Upper lobe of right lung (tissue), 1 donor: ENCODE measurements at places on chromosomes 16 and 17. TPM values are rescaled to one million over a fixed set of nuclear protein-coding genes. Genes with fewer than 3 reads are reported as not detected.

The TP53 gene
- 41.7 TPM for total RNA-seq

The TM4SF5 gene
- not detected for total RNA-seq

DNA sequence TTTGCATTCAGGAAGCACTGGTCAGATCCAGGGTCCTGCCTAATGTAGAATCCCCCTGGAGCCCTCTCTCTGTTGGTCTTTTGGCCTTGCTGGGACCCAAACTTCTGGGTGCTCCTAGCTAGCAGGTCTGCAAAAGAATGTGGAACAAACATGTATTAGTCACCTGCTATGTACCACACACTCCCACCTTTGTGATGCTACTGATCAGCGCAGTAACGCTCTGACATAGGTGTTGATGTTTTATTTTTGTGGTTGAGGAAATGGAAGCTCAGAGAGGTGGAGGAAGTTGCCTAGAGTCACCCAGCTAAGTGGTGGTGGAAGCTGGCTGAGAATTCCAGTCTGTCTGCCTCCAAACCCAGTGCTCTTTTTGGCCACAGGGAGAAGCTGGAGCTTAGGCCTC lies 35.8 kb upstream of the LGALS9 start:
- H3K4me3 ChIP-seq, result no peak overlapping the region
- no peak for DNase-seq
- no peak overlapping the region for H3K27ac ChIP-seq
- H3K36me3 ChIP-seq, result peaks cover 24% of the 10 kb centered on the region
- no peaks in the 10 kb centered on the region for H3K27me3 ChIP-seq

DNA sequence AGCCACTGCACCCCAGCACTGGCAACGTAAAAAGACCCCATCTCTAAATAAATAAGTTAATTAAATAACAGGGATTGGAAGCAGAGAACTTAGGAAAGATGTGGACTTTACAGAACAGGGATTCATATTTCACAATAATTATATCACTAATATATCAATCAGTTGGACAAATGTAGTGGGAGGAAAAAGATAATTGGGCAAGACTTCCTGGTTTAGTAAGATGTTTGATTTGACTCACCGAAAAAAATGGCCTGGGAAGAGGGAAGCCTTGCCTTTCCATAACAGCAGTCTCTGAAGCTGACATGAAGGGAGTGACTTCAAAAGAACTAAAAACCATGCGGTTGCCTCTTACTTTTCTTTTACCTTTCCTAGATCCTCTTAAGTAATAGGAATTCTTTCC lies 15.2 kb upstream of the C17orf78 start:
- DNase-seq, result no peak
- H3K27me3 ChIP-seq, result no peaks in the 10 kb centered on the region
- H3K4me1 ChIP-seq, result peaks cover 22% of the 10 kb centered on the region
- no peaks in the 10 kb centered on the region for H3K36me3 ChIP-seq
- no peak overlapping the region for H3K4me3 ChIP-seq

DNA sequence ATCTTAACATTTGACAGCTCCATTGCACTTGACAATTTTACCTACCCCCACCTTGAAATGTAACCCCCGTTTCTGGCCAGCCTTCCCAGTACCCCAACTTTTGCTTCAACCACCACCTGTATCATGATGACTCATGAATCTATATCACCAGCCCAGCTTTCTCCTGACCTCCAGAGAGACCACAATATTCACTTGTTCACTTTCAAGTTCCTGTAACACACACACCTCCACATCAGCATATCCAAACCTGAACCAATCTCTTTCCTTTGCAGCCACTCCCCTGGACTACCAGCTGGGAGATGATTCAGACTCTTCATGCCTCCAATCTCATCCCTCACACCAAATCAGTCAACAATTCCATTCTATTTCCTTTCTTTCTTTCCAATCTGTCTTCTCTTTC lies 8.0 kb downstream of the SMG6 start:
- H3K4me1 ChIP-seq, result no peaks in the 10 kb centered on the region
- H3K27ac ChIP-seq, result no peak overlapping the region
- H3K27me3 ChIP-seq, result no peaks in the 10 kb centered on the region
- DNase-seq, result no peak

The CASKIN2 gene
- 101 TPM for total RNA-seq

- no peaks in the 10 kb centered on the region for H3K4me1 ChIP-seq
- H3K27ac ChIP-seq, result no peak overlapping the region
- no peaks in the 10 kb centered on the region for H3K36me3 ChIP-seq
- H3K4me3 ChIP-seq, result no peak overlapping the region
- no peaks in the 10 kb centered on the region for H3K27me3 ChIP-seq
These were observed 214.1 kb downstream of the ANKFN1 start for GRCh38 chr17:56367366-56367765.

GRCh38 chr16:77298418-77299360 lies 99.5 kb downstream of the SYCE1L start:
- no peak overlapping the region for H3K27ac ChIP-seq
- no peak overlapping the region for H3K4me3 ChIP-seq
- no peaks in the 10 kb centered on the region for H3K27me3 ChIP-seq
- no peak for DNase-seq
- no peaks in the 10 kb centered on the region for H3K36me3 ChIP-seq

DNA sequence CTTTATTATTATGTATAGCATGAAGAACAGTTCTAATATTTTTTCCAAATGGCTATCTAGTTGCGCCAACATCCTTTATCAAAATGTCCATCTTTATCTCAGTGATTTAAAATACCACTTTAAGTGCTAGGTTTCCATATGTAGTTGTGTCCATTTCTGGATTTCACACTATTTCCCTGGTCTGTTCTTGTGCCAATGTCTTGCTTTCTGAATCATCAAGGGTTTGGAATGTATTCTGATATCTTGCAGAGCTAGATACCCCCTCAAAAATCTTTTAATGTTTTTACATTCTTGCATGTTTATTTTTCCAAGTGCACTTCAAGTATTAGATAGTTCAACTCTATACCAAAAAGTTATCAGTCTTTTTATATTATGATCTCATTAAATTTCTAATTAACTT lies 14.3 kb downstream of the MBTD1 start:
- H3K27ac ChIP-seq, result no peak overlapping the region
- H3K36me3 ChIP-seq, result no peaks in the 10 kb centered on the region
- no peak for DNase-seq
- H3K4me3 ChIP-seq, result no peak overlapping the region
- H3K27me3 ChIP-seq, result no peaks in the 10 kb centered on the region
- H3K4me1 ChIP-seq, result no peaks in the 10 kb centered on the region

- H3K27me3 ChIP-seq, result no peaks in the 10 kb centered on the region
- no peak overlapping the region for H3K4me3 ChIP-seq
- H3K4me1 ChIP-seq, result no peaks in the 10 kb centered on the region
- H3K36me3 ChIP-seq, result no peaks in the 10 kb centered on the region
These were observed 16.5 kb downstream of the SCGB1C2 start for GRCh38 chr17:153851-154250.

DNA sequence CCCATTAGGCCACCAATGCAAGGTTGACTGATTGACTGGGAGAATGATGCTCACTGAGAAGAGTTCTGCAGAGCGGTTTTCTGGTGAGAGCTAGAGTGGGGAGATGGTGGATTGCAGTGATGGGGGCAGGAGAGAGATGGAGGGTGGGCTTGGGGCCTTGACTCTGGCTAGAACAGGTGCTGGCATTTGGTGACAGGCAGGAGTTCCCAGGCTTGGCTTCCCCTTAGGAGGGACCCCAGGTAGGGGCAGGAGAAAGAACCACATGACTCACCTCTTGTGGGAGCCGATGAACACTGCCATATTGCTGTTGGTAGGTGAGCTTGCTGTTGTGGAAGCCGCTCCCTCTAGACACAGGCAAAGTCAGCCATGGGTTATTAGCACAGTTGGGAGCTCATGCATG lies 8.0 kb downstream of the CD300LB start:
- H3K4me1 ChIP-seq, result no peaks in the 10 kb centered on the region
- no peak overlapping the region for H3K27ac ChIP-seq
- H3K36me3 ChIP-seq, result no peaks in the 10 kb centered on the region

The C17orf50 gene
- not detected for total RNA-seq

The PDE6G gene
- 1.0 TPM for total RNA-seq

GRCh38 chr17:41010441-41010840 lies 1.5 kb upstream of the KRTAP3-1 start:
- no peak overlapping the region for H3K27ac ChIP-seq
- no peak for DNase-seq
- H3K4me3 ChIP-seq, result no peak overlapping the region
- no peaks in the 10 kb centered on the region for H3K4me1 ChIP-seq

- H3K27ac ChIP-seq, result no peak overlapping the region
- H3K4me1 ChIP-seq, result peaks cover 4% of the 10 kb centered on the region
- H3K27me3 ChIP-seq, result no peaks in the 10 kb centered on the region
- no peaks in the 10 kb centered on the region for H3K36me3 ChIP-seq
These were observed 3.3 kb upstream of the AXIN2 start for GRCh38 chr17:65564793-65565192.

GRCh38 chr17:12068946-12069345 lies 48.3 kb downstream of the MAP2K4 start:
- peaks cover 5% of the 10 kb centered on the region for H3K36me3 ChIP-seq
- H3K4me3 ChIP-seq, result no peak overlapping the region
- no peak for DNase-seq
- H3K27me3 ChIP-seq, result no peaks in the 10 kb centered on the region

DNA sequence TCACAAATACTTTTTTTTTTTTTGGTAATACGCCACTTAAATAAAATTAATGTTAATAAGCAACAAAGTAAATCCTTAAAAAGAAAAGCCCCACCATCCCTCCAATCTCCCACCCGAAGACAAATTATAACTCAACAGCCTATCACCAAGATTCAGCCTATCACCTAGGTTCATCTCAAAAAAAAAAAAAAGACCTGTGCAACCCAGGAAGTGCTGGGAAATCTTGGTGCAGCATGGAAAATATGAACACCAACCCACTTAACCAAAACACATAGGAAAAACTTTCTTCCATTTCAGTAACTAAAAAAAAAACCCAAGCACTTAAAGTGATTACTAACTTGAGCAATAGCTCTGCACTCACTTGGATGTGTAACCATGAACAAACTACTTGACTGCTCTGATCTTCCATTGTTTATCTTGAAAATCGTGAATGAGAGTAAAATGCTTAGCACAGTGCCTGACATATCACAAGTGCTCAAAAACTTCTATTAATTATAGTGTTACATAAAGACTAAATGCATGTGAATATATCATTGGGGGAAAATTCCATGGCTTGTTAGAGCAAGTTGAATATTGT lies 90.4 kb downstream of the STH start:
- peaks cover 25% of the 10 kb centered on the region for H3K36me3 ChIP-seq
- no peaks in the 10 kb centered on the region for H3K27me3 ChIP-seq
- DNase-seq, result no peak
- H3K4me1 ChIP-seq, result peaks cover 11% of the 10 kb centered on the region
- H3K4me3 ChIP-seq, result no peak overlapping the region

DNA sequence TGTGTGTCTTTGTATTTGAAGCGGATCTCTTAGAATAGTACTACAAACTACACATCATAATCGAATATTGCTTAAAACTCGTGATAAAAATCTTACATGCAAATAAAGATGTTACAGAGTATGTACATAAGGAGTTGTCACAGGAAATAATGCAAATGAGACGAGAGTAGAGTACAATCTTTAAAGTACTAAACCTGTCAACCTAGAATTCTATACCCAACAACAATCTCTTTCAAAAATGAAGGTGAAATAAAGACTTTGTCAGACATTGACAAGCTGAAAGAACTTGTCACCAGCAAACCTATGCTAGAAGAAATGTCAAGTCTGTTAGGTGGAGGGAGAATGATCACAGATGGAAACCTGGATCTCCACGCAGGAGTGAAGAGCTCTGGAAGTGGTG lies 83.7 kb upstream of the GNG13 start:
- H3K27me3 ChIP-seq, result no peaks in the 10 kb centered on the region
- H3K4me3 ChIP-seq, result no peak overlapping the region
- no peaks in the 10 kb centered on the region for H3K36me3 ChIP-seq
- H3K4me1 ChIP-seq, result no peaks in the 10 kb centered on the region
- no peak overlapping the region for H3K27ac ChIP-seq

DNA sequence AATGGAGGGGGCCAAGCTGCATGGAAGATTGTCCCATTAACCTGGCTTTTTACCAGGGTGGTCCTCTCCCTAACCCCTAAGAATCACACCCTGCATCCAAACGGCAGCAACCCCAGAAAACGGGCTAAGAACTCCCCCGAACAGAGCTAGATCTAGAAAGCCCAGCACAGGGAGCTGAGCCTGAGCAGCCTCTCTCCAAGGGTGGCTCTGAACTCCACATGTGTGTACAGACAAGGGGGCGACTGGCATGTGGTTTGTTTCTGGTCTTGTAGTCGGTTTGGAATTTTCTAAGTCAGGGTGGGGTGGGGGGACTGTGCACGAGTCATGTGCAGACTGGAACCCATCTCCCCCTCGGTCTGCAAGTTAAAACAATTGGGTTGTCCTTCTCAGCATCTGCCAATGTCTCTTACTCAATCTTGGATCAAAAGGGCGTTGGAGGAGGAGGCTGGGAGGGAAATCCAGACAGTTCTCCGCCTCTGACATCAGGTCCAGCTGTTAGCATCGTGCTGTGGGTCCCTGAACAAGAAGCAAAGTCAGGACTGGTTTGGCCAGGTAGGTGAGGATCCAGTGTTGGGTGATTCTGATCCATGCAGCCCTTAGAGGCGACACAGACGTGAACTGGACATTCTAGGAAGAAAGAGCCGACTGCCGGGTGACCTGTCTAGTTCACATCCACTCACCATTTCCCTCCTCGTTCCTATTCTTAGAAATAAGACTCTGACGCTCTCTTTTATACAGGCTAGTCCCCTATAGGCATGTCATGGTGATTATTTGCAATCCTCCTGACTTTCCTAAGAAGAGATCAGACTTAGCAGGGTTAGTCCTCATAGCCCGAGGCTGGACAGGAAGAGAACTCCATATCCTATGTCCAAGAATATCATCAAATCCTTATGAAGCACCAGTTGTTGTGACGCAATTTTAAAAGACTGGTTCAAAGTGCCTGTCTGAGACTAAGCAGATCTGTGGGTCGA lies 381.8 kb downstream of the SOX9 start:
- DNase-seq, result no peak
- no peak overlapping the region for H3K4me3 ChIP-seq
- H3K27me3 ChIP-seq, result no peaks in the 10 kb centered on the region
- peaks cover 12% of the 10 kb centered on the region for H3K4me1 ChIP-seq
- H3K27ac ChIP-seq, result peak overlapping the region; percentile 45

GRCh38 chr16:89133457-89134127 lies 38.0 kb upstream of the CDH15 start:
- H3K4me1 ChIP-seq, result no peaks in the 10 kb centered on the region

The CPNE7 gene
- 4.8 TPM for total RNA-seq

- no peak overlapping the region for H3K27ac ChIP-seq
- no peak for DNase-seq
- no peaks in the 10 kb centered on the region for H3K36me3 ChIP-seq
- no peak overlapping the region for H3K4me3 ChIP-seq
- H3K4me1 ChIP-seq, result no peaks in the 10 kb centered on the region
- no peaks in the 10 kb centered on the region for H3K27me3 ChIP-seq
These were observed 18.7 kb downstream of the LRRC75A start for GRCh38 chr17:16473044-16474011.

DNA sequence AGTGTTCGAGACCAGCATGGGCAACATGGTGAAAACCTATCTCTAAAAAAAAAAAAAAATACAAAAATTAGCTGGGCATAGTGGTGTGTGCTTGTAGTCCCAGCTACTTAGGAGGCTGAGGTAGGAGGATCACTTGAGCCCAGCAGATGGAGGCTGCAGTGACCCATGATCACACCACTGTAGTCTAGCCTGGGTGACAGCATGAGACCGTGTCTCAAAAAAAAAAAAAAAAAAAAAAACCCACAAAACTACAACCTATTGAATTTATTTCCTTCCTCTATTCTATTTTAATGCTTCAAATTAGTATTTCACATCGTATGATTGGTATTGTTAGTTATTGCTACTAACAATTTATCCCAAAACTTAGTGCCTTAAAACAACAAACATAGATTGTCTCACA lies 9.4 kb upstream of the NUFIP2 start:
- no peak for DNase-seq
- H3K4me3 ChIP-seq, result no peak overlapping the region
- no peaks in the 10 kb centered on the region for H3K4me1 ChIP-seq
- H3K27me3 ChIP-seq, result no peaks in the 10 kb centered on the region
- H3K36me3 ChIP-seq, result no peaks in the 10 kb centered on the region

- no peak overlapping the region for H3K27ac ChIP-seq
- no peaks in the 10 kb centered on the region for H3K4me1 ChIP-seq
- peaks cover 10% of the 10 kb centered on the region for H3K36me3 ChIP-seq
These were observed 38.9 kb downstream of the LMF1 start for GRCh38 chr16:931626-932500.

The CHD9NB gene
- total RNA-seq, result 1.1 TPM
